ENCODE measurements at places on chromosomes 16 and 17.
A peak's percentile ranks its signal among the peaks of the same experiment; 100 is the strongest.

- no peak for DNase-seq
These were observed 1357.0 kb upstream of the GOT2 start for GRCh38 chr16:60091071-60091470.

GRCh38 chr16:29831490-29831889 lies 11.2 kb downstream of the MVP start:
- no peak for DNase-seq

GRCh38 chr17:10631048-10631700 lies 25.9 kb downstream of the MYH3 start:
- DNase-seq: no peak

DNA sequence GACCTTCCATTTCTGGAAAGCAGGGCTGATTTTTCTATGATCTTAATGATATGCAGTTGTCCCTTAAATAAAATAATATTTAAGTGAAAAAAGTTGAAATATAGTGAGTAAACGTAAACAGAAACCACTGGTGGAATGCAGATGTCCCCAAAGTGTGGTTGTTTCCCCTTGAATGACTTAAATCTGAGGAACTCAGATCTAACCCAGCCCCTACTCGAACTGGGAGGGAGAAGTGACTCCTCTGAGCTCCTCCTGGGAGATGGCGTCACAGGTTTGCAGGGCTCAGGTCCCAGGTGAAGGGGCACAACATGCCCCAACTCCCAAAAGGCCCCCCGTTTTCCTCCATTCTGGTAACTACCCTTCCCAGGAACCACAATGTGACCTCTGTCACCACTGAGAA lies 142.8 kb downstream of the IRF8 start:
- no peak for DNase-seq

DNA sequence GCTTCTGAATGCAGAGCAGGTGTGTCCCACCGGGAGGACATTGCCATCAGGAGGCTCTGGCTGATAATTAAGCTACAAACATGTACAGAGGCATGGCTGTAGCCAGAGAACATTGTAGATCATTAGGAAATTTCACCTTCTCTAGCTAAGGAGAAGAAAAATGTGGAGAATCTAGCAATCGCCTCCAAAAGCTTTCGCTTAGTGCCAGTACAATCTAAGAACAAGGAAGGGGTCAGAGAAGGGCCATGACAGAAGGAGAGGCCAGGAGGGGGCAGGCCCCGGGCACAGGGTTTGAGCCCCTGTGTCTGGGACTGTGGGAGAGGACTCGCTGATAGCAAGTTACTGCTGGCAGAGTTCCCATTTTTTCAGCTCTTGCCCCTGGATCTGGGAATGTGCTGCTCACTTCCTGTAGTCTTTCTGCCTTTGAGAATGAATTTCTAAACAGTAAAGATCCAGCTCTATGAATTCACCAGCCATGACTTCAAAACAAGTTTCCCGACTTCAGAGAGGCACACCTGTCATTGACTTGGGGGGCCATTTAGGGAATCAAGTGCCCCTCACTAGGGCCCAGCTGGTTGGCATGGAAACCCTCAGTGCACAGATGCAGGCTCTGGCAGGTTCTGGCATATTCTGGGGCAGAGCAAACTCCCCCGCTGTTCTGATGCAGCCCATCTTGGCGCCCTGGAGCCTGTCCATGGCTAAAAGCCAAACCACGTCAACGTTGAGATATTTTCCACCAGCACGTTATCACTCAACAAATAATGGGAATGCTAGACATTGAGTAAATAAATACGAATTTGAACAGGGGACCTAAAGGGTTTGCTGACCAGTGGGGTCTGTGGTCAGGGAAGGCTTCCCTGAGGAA lies 59.5 kb upstream of the CACNG4 start:
- DNase-seq: peak; percentile 49

GRCh38 chr16:68230176-68230571 lies 5.8 kb downstream of the ESRP2 start:
- no peak for DNase-seq

- DNase-seq: no peak
These were observed 156.4 kb downstream of the HS3ST2 start for GRCh38 chr16:22970209-22970865.

- no peak for DNase-seq
These were observed 30.3 kb downstream of the CPSF4L start for GRCh38 chr17:73231395-73231794.

DNA sequence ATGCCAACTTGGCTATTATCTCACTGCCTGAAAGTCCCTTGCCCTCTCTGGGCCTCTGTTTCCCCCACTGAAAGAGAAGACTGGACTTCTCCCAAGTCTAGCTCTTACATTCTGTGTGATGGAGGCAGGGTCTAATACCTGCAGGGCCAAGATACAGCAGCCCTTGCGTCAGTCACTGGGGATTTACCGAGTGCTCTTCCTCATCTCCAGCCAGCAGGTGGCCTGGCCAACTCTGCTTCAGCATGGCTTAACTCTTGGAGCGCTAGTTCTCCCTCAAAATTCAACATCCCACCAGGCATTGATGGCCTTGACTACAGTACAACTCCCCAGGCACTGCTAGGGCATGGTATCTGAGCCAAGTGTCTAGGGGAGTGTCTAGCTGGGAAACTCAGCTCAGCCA lies 19.9 kb upstream of the MTMR4 start:
- no peak for DNase-seq

- DNase-seq: no peak
These were observed 12.5 kb downstream of the SLC16A3 start for GRCh38 chr17:82241183-82241925.

GRCh38 chr17:51103451-51103850 lies 17.2 kb downstream of the SPAG9 start:
- DNase-seq: no peak

DNA sequence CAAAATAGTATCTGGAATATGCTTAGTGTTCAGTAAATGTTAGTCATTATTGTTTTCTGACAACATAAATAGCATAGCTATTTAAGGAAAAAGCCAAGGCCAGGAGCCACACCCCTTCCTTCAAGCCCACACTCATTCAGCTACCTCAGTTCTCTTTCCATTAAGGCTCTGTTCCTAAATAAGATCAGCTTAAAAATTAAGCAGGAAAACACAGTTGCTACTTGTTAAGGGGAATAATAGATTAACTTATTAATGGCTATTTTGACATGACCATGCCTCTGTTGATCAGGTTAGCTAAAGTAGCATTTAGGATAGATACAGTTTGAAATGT lies 158.1 kb downstream of the CHD9 start:
- DNase-seq: no peak

- DNase-seq: no peak
These were observed 73.9 kb downstream of the AMFR start for GRCh38 chr16:56351481-56351880.

DNA sequence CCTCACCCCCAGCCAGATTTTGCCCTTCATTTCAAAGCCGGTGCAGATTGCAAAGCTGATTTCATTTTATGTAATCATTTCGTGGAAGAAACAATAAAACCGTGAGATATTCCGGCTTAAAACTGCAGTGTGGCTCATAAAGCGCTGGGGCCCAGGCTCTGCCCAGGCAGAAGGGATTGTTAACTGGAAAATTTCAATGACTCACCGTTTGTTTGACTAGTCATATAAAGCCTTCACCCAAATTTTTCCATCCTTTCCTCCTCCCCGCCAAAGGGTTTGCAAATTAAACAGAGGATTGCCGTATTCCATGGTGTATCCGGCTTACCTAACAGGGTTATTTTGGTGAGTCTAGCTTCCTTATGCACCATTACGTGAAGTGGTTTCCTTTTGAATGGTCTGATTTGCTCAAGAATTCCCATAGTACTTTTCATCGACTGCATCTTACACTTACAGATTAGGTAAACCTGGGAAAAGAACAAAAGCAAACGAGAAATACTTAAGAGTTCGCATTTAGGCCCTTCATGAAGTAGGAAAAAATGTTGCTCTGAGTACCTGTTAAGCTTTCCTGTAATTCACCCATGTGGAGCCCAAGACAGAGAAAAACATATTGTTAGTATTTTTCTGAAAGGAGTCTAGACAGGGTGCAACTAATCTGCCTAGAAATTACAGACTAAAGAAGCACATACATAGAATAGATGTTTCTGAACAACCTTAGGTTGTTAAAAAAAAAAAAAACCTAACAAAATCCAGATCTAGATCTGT lies 949 bp upstream of the GSPT1 start:
- no peak for DNase-seq

DNA sequence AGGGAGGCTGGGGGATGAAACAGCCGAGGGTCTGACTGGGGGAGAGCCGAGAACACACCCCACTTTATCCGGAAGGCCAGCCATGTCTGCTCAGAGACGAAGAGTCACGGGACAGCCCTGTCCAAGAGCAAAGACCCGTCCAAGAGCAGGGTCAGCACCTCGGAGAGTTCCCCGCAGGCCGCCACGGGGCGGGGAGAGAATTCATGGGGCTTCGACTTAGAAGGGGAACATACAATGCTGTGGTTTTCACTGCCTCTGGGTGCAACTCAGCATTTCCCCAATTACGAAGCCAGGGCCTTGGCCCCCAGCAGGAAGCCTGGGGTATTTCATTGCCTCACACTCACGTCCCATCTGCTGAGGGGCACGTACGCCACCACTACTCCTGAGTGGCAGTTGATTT lies 59.3 kb downstream of the JPH3 start:
- no peak for DNase-seq

DNA sequence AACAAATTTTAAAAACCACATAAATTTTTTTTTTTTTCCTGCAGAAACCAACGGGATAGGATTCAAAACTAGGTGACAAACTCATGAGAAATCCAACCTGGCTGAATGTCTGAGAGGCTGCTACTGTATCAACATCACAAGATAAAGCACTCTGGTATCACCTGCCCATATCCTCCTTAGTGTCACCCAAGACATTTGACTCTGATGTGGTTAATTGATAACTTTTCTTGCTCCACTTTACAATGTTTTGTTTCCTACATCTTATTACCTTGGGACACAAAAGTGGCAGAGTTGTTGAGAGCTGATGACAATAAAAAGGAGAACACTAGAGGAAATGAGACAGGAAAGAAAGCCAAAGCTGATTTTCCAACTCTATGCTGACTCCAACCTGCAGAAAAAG lies 4.0 kb upstream of the FBXL20 start:
- DNase-seq: no peak

- DNase-seq: no peak
These were observed 190.9 kb downstream of the HS3ST3A1 start for GRCh38 chr17:13410874-13411273.

DNA sequence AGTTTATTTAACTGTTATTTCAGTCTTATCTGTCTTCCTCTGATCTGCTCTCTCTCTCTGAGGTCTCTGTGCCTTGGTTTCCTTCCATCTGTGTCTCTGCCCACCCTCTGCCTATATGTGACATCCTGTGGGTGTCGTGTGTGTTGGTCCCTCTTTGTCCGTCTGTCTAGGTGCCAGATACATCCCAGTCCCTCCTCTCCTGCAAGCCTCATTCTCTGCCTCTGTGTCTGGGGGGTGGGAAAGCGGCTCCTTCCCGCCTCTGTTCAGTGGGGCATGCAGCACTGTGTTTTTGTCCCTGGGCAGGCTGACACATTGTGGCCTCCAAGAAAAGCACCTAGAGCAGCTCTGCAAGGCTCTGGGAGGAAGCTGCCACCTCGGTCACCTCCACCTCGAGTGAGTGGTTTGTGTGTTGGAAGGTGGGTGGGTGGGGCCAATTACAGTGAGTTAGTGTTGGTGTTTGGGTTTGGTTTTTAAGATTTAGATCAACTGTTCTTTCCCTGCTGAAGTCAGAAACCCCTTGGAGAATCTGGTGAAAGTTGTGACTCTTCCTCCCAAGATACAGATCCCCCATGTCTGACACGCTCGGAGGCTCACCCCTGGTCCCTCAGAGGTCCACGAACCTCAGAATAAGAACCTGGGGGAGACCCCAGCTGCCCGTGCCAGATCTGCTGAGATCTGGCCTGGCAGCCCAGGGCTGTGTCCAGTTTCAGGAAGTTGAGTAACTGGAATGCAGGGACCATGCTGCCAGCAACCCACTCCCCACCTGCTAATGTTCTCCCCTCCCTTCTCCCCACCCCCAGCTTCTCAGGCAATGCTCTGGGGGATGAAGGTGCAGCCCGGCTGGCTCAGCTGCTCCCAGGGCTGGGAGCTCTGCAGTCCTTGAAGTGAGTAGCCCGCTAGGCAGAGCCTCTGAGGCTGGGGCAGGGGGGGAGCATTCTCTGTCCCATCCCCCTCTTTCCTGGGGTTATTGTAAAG lies 50.9 kb upstream of the CPNE2 start:
- DNase-seq: no peak

DNA sequence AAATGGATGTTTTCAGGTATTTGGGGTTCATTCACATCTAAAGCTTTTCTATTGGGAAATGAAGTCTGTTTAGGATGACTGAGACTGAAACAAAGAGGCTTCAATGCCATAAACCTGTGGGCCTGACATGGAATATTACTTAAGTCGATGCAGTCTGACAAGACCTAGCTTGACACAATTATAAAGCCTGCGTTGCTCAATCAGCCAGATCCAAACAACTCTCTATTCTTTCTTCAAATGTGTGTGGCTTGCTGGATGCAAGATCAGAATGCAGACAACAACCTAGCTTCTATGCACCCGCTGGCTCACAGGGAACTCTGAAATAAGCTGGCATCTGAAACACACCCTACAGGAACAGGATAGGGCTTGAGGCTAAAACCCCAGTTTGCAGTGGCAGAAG lies 40.0 kb downstream of the RFFL start:
- no peak for DNase-seq

- DNase-seq: no peak
These were observed 21.6 kb downstream of the PRKCB start for GRCh38 chr16:23857256-23857880.

DNA sequence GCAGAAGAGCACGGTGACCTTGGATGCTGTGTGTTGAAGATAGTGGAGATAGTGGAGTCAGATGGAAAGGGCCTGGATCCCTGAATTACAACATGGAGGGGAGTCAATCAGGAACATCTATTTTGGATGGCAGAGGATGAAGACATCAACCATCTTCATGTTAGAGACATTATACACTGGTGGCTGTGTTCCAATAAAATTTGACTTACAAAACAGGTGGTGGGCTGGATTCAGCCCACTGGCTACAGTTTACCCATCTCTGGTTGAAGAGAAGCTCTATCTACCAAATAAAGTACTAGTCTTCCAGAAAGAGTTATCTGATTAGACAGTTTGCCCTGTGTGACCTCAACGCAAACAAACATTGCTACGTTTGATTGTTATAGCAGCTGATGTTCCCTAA lies 247.2 kb downstream of the XYLT1 start:
- no peak for DNase-seq

- DNase-seq: no peak
These were observed 571 bp upstream of the USP10 start for GRCh38 chr16:84699147-84699711.

Measured in astrocyte of the cerebellum (primary cell).